ENCODE measurements at places on chromosomes 4 and X. TPM values are rescaled to one million over a fixed set of nuclear protein-coding genes. Genes with fewer than 3 reads are reported as not detected.

GRCh38 chr4:137602436-137602835, 70.1 kb upstream of the PCDH18 start:
- no peak for DNase-seq

DNA sequence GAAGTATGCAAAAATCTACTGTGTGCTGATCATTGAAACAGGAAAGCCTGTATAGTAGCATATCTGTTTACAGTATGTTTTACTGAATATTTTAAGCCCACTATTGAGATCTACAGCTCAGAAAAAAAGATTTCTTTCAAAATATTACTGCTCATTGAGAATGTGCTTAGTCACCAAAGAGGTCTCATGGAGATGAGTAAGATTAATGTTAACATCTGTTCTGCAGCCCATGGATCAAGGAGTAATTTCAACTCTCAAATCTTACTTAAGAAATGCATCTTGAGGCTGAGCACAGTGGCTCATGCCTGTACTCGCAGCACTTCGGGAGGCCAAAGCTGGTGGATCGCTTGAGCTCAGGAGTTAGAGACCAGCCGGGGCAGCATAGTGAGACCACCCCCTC, 3.3 kb downstream of the RNF4 start:
- DNase-seq = no peak

GRCh38 chrX:79094075-79094832, 50.2 kb upstream of the GPR174 start:
- no peak for DNase-seq

- no peak for DNase-seq
Observed at GRCh38 chr4:154343651-154344050, 147.9 kb downstream of the DCHS2 start.

GRCh38 chr4:7365462-7366179, 69.1 kb downstream of the PSAPL1 start:
- DNase-seq = no peak

- DNase-seq = no peak
Observed at GRCh38 chr4:169658196-169658595, 37.8 kb downstream of the CLCN3 start.

- DNase-seq = no peak
Observed at GRCh38 chr4:2248821-2249261, 6.9 kb upstream of the HAUS3 start.

DNA sequence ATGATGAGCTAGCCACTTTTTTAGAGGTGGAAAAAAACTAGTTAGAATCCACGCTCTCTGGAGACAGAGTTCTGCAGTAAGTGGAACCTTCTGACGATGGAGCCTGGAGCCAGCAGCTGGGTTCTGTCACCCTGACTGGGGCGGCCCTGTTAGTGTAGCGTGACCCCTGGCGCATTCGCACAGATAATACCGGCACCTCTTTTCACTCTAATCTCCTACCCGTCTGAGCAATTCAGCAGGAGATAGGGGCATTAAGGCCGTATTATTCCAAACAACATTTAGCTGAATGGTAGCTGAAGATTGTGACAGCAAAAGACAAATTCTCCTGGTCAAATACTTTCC, 292.6 kb downstream of the FBXO8 start:
- peak; percentile 78 for DNase-seq

GRCh38 chrX:100687546-100687945, 43.5 kb downstream of the SRPX2 start:
- no peak for DNase-seq

DNA sequence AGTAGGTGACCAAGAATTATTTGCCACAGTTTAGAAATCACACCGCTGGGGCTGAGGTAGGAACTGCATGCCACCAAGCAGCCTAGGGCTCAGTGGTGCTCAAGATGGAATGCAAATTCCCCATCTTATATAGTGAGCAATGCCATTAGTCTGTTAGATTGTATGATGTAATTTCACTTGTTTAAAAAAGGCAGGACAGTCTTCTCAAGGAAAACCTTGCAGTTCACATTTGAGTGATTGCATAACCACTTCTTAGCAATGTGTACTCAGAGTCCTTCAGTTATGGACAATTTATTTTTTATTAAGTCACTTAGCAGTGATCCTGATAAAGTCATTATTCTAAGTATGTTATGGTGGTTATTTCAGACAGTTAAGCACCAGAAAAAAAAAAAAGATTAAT, 142.9 kb upstream of the SFRP2 start:
- DNase-seq = no peak

- no peak for DNase-seq
Observed at GRCh38 chr4:80107374-80107773, 34.3 kb upstream of the ANTXR2 start.

GRCh38 chrX:15474028-15474427, 19.1 kb downstream of the PIR start:
- DNase-seq = no peak

DNA sequence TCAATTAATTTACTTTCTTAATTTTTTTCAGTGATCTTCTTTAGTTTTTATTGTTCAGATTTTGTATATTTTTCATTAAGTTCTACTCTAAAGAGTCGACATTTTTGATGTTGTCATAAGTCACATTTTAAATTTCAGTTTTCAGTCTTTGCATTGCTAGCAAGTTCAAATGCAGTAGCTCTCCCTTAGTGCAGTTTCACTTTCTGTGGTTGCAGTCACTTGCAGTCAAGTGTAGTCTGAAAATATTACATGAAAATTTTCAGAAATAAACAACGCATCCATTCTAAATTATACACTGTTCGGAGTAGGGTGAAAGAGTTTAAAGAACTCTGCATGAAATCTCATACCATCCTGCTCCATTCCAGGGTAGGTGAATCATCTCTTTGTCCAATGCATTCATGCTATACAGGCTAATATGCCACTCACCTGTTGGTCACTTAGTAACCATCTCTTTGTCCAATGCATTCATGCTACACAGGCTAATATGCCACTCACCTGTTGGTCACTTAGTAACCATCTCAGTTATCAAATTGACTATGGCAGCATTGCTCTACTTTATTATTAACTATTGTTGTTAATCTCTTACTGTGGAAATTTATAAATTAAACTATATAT, 356.9 kb downstream of the STPG2 start:
- DNase-seq = no peak

DNA sequence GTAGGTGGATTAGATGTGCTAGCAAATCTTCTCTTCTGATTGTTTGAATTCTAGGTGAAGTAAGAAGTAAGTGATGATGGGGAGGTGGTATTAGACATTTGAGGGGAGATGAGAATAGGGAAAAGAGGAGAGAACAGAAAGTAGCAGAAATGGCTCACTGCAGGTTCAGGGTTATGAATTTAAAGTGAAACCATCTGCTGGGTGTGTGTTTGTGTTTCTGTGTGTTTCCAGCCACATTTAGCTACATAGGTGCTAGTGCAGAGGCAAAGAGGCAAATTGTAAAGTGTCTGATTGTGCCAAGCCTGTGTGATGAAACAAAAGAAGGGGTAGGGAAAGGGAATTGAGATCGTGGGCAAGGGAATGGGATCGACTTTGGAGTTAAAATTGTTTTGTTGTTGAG, 50.6 kb downstream of the ZFX start:
- DNase-seq = no peak

- DNase-seq = peak; percentile 84
Observed at GRCh38 chr4:8200302-8200975, 1.3 kb downstream of the SH3TC1 start.

GRCh38 chr4:86970447-86971354, 35.9 kb downstream of the AFF1 start:
- DNase-seq = no peak

DNA sequence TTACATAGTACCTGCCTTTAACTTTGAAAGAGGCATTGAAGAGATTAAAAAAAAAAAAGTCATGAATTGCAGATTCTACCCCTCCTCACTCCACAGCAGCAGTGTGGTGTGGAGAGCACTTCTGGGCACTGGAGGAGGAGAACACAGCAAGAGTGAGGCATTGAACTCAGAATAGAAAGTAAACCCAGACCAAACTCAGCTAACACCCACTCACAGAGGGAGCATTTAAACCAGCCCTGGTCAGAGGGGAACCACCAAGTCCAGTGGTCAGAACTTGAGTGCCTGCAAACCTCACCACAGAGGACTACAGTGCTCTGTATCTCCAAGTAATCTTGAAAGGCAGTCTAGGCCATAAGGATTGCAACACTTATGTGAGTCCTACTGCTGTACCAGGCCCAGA, 15.6 kb upstream of the UGT2A1 start:
- no peak for DNase-seq

- no peak for DNase-seq
Observed at GRCh38 chr4:17941731-17942130, 79.8 kb downstream of the LCORL start.

DNA sequence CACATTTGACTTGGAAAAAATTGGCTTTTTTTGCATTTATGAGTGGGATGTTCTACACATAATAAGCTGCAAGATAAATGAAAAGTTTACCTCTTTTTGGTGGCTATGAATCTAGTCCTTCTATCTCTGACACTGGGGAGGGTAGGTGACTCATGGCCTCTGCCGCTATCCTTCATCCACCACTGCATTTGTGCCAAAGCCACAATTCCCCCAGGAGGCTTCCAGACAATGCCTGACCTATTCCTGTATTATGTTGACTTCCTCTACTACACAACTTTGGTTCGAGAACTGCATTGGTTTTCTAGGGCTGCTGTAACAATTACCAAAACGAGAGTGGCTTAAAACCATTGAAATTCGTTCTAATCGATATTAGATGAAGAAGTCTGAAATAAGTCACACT, 245.6 kb downstream of the TRAM1L1 start:
- DNase-seq = no peak

The MMAA gene
- 6.2 TPM for polyA plus RNA-seq

The TLR10 gene
- 0.15 TPM for polyA plus RNA-seq

The TCEAL6 gene
- polyA plus RNA-seq = not detected

The ABRAXAS1 gene
- 4.3 TPM for polyA plus RNA-seq

The MAGEA10 gene
- polyA plus RNA-seq = not detected

The FMR1NB gene
- polyA plus RNA-seq = not detected

The ZNF157 gene
- polyA plus RNA-seq = 0.15 TPM

The CENPVL1 gene
- polyA plus RNA-seq = not detected

The NXF3 gene
- not detected for polyA plus RNA-seq

The CACNA1F gene
- 0.18 TPM for polyA plus RNA-seq

The ZAR1 gene
- not detected for polyA plus RNA-seq

The SRPX gene
- polyA plus RNA-seq = 21.2 TPM

The ZFP92 gene
- polyA plus RNA-seq = 0.75 TPM

The SHROOM2 gene
- 1.8 TPM for polyA plus RNA-seq

The TMPRSS11D gene
- polyA plus RNA-seq = 27.3 TPM
